ENCODE measurements at places on chromosomes 16 and 17.

DNA sequence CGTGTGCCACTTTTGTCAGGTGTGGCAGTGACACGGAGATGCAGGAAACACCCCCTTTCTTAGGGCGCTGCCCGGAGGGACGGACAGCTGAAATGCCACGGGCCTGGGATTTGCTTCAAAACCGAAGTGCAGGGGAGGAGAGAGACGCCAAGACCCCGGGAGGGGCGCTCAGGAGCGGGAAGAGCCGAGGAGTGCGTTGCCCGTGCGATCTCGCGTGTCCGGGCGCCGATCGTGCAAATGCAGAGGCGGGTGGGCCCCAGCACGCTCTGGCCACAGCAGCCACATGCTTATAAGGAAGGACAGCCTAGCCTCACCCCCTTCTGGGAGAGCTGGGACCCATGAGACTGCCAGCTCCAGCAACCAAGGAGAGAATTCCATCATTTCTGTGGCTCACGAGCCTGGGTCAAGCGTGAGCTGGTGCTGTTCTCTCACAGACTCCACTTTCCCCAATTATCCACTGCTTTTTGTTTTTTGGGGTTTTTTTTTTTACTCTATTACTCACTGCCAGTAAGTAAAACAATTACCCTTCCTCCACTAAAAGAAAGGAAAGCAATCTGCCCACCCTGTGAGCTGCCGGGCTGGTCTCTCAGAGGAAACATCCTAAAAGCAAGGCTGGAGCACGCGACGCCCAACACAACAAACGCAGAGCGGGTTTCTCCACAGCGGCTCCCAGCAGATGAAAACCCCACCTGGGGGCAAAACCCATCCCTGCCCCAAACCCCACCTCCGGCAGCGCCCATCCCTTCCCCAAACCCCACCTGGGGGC lies 27.2 kb upstream of the C16orf95 start:
- no peak for DNase-seq

DNA sequence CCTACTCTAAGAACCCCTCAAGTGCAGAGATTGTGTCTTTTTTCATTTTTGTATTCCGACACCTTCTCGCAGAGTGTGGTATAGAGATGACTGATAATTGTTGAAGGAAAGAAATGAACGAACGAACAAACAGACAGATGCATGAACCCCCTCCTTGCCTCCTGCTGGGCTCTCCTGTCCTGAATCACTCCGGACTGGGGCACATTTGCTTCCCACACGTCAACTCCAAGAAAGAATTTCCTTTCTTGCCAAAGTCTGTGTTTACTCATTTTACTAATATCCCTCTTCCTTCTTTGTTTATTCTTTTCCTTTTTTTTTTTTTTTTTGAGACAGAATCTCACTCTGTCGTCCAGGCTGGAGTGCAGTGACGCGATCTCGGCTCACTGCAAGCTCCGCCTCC lies 37.5 kb upstream of the BHLHA9 start:
- no peak for DNase-seq

DNA sequence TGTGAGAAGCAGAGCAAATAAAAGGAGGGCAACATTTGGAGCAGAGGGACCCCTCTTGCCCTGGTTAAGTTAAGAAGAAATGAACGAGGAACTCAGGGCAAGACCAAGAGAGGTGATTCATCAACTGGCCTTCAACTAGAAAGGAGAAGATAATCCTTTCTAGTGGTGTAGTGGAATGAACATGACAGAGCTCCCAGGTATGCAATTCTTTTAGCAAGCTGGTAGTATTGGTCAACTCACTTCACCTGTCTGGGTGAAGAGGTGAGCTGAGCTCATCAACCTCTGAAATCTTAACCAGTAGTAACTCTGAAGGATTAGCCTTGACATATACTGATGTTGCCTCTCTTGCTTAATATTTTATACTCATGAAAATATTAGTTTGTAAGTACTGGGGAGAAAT lies 1024.7 kb upstream of the GOT2 start:
- DNase-seq = no peak

- no peak for DNase-seq
These were observed 34.8 kb upstream of the PEMT start for GRCh38 chr17:17626151-17626805.

DNA sequence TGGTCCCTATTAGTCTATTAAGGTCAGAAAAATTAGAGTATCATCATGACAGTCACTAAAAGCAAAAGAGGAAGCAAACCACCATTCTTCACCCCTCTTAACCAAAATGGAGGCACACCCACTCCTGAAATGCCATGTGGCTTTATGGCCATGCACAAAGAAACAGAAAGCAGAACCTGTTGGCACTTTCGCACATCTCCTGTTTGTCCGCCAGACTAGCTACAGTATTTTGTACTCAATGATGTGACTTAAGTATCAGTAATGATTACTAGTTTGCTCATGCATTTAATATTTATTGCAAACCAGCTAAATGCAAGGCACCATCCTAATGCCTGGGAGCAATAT lies 70.2 kb upstream of the GNAO1 start:
- no peak for DNase-seq

Measured in stimulated activated CD4-positive, alpha-beta T cell treated with anti-CD3 and anti-CD28 coated beads, Interleukin-15, amount 100 ng/mL, for 1 hour (primary cell).